ENCODE measurements at places on chromosomes 5 and 9. TPM values are rescaled to one million over a fixed set of nuclear protein-coding genes. Genes with fewer than 3 reads are reported as not detected.

TXNDC8 gene
- not detected for polyA plus RNA-seq

DRD1 gene
- not detected for polyA plus RNA-seq

PCDHGB1 gene
- polyA plus RNA-seq = 0.66 TPM

ITK gene
- 0.49 TPM for polyA plus RNA-seq

F2RL2 gene
- polyA plus RNA-seq = 4.0 TPM

DDX4 gene
- polyA plus RNA-seq = not detected

CSF2 gene
- polyA plus RNA-seq = not detected

IL33 gene
- 39.4 TPM for polyA plus RNA-seq

CARD9 gene
- polyA plus RNA-seq = 1.7 TPM

FOXD4L3 gene
- polyA plus RNA-seq = 0.27 TPM

RHOBTB3 gene
- polyA plus RNA-seq = 81.1 TPM

TMEM232 gene
- polyA plus RNA-seq = 0.69 TPM

ARHGEF28 gene
- 2.3 TPM for polyA plus RNA-seq

GRCh38 chr5:64384765-64385164, 121.0 kb upstream of the RGS7BP start:
- DNase-seq = no peak

GRCh38 chr5:143882520-143882919, 70.6 kb downstream of the HMHB1 start:
- DNase-seq = no peak

GRCh38 chr9:121288673-121289025, 20.7 kb downstream of the GSN start:
- DNase-seq = no peak

DNA sequence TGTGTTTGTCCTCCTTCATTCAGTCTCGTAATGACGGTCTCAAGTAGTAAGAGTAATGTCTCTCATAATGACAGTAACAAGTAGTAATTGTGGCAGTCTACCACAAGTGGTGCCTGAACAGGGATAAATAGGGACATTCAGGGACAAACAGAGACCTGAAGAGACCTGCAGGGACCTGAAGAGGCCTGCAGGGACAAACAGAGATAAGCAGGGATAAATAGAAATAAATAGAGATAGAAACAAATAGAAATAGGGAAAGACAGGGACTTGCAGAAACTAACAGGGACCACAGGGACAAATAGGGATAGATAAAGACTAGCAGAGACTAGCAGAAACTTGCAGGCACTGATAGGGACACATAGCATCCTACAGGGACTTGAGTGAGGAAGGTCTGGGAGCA, 7.9 kb downstream of the UGT3A2 start:
- no peak for DNase-seq

GRCh38 chr5:135343413-135343812, 55.6 kb downstream of the MACROH2A1 start:
- DNase-seq = no peak

GRCh38 chr9:112145886-112146285, 29.2 kb downstream of the SUSD1 start:
- DNase-seq = no peak

DNA sequence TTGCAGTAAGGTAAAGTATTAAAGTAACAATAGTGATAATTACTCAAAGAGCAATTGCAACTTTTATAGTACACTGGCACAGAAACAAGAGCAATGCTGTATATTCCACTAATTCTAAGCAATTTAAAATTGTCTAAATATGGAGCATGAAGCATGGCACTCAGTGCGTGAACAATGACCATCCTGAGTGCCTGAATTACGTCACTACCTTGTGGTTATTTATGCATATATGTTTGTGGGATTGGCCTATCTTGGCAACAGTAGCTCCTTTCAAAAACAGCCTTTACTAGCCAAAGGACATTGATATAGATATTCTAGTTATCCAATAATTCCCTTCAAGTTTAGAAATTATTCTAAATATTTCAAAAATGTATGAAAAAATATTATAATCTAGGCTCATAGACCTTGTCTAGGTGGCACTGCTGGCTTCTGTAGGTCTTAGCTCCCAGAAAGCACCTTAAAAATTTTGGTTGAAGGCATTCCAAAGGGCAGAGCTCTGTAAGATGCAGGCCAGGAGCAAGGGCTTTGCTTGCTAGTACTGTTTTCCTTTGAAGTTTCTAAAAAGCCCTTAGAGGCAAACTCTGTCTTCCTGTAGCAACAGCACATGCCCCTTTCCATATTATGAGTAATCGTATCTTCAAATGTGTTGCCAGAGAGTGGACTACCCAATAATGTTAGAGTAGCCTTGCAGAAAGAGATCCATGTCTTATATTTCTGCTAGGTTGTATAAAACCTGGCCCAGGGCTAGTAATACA, 719.3 kb downstream of the NR2F1-AS1 start:
- no peak for DNase-seq

- no peak for DNase-seq
These were observed 9.7 kb downstream of the DCANP1 start for GRCh38 chr5:135437422-135437795.

GRCh38 chr5:466661-467310, 23.8 kb downstream of the EXOC3 start:
- DNase-seq = no peak

DNA sequence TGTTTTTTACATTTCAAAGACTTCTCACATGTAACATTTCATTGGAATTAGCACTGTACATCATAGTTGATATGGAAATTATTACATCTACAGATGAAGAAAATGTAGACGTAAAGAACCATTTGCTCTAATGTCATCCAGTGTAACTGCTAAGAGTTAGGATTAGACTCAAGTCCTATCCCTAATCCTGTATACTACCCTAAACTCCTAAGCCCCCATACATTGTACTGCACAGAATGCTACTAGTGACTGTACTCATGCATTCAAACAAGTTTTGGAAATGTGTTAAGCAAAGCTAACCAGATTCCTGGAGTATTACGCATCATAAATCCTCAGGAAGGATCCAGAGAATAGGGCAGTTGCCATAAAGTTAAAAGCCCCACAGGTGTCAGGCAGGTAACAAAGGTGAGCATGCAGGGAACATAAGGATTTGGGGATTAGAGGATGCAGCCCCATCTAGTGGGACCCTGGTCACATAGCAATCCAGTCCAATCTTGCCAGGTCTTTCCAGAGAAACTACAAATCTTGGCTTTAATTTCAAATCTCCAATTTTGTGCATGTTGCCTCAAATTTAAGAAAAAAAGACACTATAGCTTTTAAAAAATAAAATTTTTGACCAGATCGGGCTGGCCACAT, 32.0 kb downstream of the HAVCR1 start:
- no peak for DNase-seq

GRCh38 chr5:139633295-139634027, 14.7 kb upstream of the CXXC5 start:
- peak; percentile 79 for DNase-seq

DNA sequence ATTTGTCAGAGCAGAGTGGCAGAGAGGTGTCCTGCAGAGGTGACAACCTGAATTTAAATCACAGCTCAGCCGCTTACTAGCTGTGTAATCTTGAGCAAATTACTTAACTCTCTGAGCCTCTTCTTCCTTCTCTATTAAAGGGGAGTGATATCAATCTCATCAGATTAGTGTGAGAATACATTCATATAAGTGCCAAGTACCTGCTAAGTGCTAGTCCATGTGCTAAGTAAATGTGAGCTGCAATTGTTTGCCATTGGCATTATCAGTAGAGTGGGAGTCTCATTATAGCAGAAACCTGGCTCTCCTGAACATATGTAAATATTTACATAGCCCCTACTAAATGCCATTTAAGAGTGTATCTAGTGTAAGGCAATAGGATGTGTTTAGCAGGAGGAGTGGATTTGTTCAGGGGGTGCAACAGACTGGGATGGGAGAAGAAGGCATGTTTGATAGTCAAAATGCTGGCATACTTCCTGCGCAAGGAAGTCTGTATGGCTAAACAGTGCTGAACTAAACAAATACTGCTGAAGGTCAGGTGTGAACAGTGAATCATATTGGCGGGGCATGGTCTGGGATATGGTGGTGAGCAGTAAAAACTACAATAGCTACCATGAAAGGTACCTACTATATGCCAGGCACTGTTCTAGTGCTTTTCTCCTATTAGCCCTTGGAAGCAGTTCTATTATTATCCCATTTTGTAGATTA, 74.5 kb downstream of the F2RL2 start:
- no peak for DNase-seq

- no peak for DNase-seq
These were observed 7.3 kb upstream of the ALDH1B1 start for GRCh38 chr9:38384990-38385848.

DNA sequence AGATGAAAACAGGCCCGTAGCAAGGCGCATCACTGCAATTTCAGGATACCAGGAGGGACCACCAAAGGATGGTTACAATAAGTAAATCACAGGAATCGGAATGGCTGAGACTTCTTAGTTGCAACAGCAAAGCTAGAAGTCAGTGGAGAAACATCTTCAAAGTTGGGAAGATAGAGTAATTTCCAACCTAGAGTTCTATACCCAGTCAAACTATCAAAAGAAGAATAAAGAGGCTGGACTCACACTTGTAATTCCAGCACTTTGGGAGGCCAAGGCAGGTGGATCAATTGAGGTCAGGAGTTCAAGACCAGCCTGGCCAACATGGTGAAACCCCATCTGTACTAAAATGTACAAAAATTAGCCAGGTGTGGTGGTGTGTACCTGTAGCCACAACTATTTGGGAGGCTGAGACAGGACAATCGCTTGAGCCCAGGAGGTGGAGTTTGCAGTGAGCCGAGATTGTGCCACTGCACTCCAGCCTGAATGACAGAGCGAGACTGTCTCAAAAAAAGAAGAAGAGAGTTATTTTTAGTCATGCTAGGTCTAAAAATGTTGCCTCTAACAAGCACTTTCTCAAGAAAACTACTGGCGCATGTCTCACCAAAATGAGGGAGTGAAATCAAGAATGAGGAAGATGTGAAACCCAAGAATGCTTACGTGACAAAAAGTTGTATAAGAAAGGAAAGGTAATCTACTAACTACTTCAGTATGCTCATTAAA, 267.7 kb downstream of the DENND1A start:
- DNase-seq = no peak

- DNase-seq = no peak
These were observed 9.0 kb downstream of the FOXB2 start for GRCh38 chr9:77028478-77028877.

DNA sequence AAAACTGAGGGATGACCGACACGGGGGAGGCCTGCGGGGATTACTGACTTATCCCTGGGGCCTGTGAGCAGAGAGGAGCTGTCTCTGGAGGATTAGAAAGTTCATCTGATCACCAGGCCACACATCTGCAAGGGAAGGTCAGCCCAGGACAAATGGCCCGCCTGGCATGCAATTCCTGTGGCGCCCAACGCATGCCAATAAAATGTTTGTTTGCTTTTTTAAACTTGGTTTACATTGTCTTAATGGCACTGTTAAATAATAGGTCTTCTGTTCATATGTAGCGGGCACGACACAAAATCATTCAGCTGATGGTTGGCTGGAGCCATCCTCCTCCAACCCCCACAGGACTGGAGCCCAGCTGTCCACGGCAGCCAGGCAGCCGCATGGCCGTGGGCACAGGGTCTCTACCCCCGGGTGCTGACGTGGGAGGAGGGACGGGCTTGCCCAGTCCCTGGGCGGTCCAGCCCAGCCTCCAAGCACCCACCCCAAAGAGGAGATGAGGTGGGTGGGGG, 41.0 kb upstream of the SLC12A7 start:
- no peak for DNase-seq

GRCh38 chr5:132076983-132077382, 3.4 kb downstream of the CSF2 start:
- DNase-seq = no peak

DNA sequence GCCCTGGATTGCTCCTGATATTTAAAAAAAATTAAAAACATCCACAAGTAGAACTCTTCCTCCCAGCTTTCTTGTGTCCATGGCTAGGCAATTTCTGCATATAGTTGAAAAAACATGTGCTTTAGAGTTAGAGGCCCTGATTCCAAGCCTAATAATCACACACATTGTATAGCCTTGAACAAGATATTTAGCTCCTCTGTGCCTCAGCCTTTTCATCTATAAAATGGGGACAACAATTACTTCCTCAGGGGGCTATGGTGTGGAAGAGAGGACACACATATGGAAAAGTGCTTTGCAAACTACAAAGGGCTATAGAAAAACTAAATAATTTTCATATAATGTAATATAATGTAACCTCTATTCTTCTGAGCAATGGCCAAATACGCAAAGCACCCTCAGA, 23.0 kb upstream of the CDK5RAP2 start:
- no peak for DNase-seq

GRCh38 chr9:126528111-126528510, 85.6 kb upstream of the LMX1B start:
- no peak for DNase-seq

DNA sequence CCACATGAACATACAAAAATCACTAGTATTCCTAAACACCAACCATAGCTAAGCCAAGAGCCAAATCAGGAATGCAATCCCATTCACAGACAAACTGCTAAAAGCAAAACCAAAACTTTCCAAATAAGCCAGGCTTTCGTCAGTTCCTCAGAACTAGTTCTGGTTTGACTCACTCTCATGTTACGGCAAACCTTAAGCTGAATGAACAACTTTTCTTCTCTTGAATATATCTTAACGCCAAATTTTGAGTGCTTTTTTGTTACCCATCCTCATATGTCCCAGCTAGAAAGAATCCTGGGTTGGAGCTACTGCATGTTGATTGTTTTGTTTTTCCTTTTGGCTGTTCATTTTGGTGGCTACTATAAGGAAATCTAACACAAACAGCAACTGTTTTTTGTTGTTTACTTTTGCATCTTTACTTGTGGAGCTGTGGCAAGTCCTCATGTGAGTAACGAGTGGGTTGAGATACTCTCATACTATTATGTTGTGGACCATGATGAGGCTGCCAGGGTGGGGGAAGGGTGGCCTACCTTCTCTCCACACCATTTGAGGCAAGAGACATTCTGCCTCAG, at the start of gene PDCD1LG2:
PDCD1LG2 (plus strand) TSS at position 172 of the 572 bp plus-strand sequence. CDS start 12,016 bp downstream, outside the sequence.
- DNase-seq = no peak

- no peak for DNase-seq
These were observed 124.8 kb upstream of the LARP1 start for GRCh38 chr5:154630410-154630809.

DNA sequence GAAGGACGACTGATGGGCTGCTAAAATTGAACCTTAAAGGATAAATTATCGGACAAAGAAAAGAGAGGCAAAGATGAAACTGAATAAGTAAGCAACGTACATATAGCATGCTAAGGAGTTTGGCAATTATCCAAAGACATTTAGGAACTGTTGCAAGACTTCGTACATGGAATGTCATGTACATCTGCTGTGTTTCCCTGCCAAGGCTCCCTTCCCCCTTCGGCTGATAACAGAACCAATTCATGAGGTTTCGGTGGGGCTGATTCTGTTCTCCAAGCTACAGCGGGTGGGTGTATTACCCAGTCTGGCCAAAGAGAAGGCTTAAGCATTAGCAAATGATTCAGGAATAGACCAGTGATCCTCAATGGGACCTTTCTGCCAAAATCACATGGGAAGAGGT, 190.9 kb upstream of the FREM1 start:
- peak; percentile 34 for DNase-seq

GRCh38 chr5:127909066-127909465, 174.5 kb upstream of the SLC12A2 start:
- DNase-seq = no peak

- no peak for DNase-seq
These were observed 35.9 kb downstream of the AFF4 start for GRCh38 chr5:132927355-132928061.

Data from muscle of back (tissue), 13 donors.